ENCODE measurements at places on chromosomes 13 and 19.
A peak's percentile ranks its signal among the peaks of the same experiment; 100 is the strongest.

DNA sequence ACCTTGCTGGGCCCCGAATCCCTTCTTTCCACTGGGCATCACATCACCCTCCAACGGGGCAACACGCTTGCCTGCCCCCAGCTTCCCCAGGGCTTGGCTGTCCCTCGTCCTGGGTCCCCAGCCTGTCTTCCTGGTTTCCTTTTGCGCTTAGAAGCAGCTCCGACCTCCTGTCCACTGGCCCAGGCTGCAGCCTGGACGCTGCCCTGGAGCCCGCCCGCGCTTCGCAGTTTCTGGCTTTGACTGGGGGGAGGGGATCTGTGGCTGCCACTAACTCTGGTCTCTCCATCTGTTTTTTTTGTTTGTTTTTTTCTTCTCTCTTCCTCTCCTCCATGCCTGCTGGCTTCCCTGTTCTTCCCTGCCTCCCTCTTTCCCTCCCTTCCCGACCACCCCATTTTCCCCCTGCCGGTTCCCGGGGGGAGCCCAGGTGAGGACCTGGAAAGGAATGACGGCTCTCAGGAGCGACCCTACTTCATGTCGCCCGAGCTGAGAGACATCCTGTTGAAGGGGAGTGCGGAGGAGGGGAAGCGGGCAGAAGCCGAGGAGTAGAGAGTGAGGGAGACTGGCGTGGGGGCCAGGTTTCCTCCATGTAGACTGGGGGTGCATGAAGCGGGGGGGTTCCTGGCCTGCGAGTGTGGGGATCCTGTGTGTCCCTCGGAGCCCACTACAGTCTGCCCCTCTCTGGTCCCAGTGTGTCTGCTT, 11.5 kb upstream of the ILF3 start:
- no peak for DNase-seq
- H3K4me3 ChIP-seq = no peak overlapping the region
- no peaks in the 10 kb centered on the region for H3K36me3 ChIP-seq
- H3K4me1 ChIP-seq = no peaks in the 10 kb centered on the region
- H3K27me3 ChIP-seq = no peaks in the 10 kb centered on the region
- H3K27ac ChIP-seq = no peak overlapping the region

DNA sequence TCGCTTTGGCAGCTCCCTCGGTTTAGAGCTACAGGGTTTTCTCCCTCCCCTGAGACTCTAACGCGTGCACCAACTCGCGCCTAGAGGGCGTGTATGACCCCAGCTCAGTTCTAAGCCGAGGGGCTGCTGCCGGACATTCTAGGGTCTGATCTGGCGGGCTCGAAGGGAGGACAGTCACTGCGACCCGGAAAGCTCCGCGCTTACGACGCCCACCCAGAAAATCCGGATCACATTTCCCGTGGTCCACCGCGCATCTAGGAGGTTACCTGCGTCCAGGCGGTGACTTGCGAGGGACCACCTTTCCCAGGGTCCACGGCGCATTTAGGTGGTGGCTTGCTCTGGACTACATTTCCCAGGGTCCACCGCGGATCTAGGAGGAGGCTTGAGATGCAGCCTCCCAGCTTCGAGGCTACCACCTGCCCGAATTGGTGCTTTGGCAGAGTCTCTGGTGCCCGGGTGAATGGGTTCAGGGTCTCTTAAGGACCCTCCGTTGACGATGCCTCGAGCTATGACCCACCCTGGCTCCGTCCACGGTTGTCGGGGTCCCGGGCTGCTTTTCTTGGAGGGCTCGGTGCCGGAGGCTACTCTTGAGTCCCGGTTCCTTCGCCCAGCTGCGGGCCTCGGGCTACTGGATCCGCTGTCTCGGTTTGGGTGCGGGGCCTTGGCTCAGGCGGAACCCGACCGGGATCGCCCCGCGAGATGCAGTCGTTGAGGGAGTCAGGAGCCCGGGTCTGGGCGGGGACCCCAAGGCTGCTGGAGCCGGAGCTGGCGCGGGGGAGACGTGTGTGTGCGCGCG, 30.5 kb downstream of the ZNF146 start:
- H3K4me1 ChIP-seq = no peaks in the 10 kb centered on the region
- no peaks in the 10 kb centered on the region for H3K27me3 ChIP-seq

DNA sequence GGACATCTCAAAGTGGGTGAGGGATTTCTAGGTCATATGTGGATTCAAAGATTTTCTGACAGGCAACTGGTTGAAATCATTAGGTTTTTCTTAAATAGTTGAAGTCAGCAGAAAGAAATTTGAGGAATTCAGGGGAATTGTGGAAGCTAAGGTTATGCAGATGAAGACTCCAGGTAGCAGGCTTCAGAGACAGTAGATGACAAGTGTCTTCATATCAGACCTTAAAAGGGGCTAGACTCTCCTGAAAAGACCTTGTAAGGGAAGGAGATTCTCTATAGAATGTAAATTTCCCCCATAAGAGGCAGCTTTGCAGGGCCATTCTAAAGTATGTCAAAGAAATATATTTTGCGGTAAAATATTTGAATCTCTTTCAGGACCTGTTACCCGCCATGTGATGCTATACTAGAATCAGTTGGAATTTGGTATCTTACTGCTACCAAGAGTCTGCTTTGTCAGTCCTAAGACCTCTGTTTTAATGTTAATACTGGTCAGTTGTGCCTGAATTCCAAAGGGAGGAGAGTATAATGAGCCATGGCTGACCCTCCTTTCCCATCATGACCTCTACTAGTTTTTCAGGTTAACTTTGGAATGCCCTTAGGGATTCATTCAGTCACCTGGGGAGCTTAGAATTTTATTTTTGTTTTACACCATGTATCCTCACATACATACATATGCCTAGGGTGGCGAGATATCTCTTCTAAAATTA, 1115.5 kb upstream of the SLC10A2 start:
- H3K27ac ChIP-seq = no peak overlapping the region
- H3K36me3 ChIP-seq = no peaks in the 10 kb centered on the region
- no peaks in the 10 kb centered on the region for H3K4me1 ChIP-seq
- H3K4me3 ChIP-seq = no peak overlapping the region
- no peak for DNase-seq
- no peaks in the 10 kb centered on the region for H3K27me3 ChIP-seq

DNA sequence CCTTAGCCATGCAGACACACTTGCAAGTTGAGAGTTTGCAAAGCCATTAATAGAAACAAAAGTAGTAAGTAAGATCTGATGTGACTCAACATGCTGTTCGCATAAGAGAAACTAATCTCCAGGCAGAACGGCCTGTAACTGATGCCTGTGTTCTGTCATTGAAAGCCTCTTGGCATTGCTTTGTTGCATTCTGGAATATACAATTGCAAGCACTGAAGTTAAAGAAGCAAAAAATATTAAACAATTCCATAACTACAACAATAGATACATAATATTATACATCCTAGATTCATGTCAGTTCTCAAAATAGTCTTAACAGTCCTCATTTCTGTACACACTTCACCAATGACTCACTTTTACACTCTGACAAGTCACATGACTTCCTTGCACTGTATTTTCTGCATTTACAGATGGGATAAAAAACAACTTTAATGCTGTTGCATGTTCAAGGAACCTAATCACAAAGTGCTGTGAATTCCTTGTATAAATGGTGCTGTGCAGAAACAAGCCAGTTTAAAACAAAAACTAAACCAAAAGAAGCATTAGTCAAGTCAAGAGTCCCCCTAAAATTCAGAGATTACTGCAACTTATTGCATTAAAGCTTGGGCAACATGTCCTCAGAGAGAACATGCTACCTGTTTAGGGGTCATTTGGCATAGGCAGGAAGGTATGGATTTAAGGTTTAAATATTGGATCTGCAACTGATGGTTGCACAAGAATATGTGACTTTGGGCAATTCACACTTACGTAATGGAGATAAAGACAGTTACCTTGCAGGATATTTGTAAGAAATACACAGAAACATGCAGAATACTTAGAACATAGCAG, 79.5 kb upstream of the SERP2 start:
- H3K36me3 ChIP-seq = no peaks in the 10 kb centered on the region
- DNase-seq = no peak
- H3K27me3 ChIP-seq = no peaks in the 10 kb centered on the region
- no peak overlapping the region for H3K4me3 ChIP-seq
- no peak overlapping the region for H3K27ac ChIP-seq
- H3K4me1 ChIP-seq = no peaks in the 10 kb centered on the region

- H3K27ac ChIP-seq = no peak overlapping the region
- H3K27me3 ChIP-seq = no peaks in the 10 kb centered on the region
- no peaks in the 10 kb centered on the region for H3K4me1 ChIP-seq
- H3K4me3 ChIP-seq = no peak overlapping the region
- no peaks in the 10 kb centered on the region for H3K36me3 ChIP-seq
Measured at GRCh38 chr13:113507505-113508345, 17.2 kb upstream of the DCUN1D2 start.

DNA sequence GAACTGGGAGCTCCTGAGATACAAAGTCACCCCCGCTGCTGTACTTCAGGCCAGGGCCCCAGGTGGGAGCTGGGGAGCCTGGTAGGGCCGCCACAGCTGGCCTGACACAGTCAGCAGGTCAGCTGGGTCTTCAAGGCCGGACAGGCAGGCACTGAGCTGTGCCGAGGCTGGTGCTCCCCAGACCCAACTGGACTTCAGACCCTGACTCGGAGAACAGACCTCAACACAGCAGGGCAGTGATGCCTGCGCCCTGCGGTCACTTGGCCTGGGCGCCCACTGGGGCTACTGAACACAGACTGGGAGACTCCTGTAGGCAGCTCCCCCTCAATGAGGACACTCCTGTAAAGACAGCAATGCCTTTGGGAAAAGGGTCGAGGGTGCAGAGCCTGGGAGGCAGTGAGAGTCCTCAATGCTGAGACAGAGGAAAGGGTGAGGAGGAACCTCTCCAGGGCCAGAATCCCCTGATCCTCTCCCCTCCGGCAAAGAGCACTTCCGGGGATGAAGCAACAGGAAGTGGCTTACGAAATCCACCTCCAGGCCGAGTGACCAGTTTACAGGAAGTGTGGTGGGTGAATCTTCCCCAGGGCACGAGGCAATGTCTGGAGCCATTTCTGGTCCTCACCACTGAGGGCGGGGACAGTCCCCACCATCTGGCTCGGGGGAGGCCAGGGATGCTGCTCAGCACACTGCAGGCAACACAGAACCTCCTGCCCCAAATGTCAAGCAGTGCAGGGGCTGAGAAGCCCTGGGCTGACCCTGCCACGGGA, 40.8 kb upstream of the ISYNA1 start:
- H3K27me3 ChIP-seq = no peaks in the 10 kb centered on the region
- no peaks in the 10 kb centered on the region for H3K36me3 ChIP-seq
- DNase-seq = peak; percentile 67

All from colonic mucosa (tissue), 4 donors.